CD4-positive, CD25-positive, alpha-beta regulatory T cell (primary cell): ENCODE measurements at places on chromosomes 6 and 20. TPM values are rescaled to one million over a fixed set of nuclear protein-coding genes. Genes with fewer than 3 reads are reported as not detected.

Gene THBS2
- polyA plus RNA-seq, result 0.02 TPM

Gene OOEP
- 0.51 TPM for polyA plus RNA-seq

Gene L3MBTL1
- 1.0 TPM for polyA plus RNA-seq

Gene LAMA5
- not detected for polyA plus RNA-seq

Gene ECT2L
- polyA plus RNA-seq, result 0.03 TPM

Gene SLC22A7
- not detected for polyA plus RNA-seq

Gene TCF15
- not detected for polyA plus RNA-seq

Gene SRSF12
- polyA plus RNA-seq, result 0.06 TPM

Gene TNFRSF6B
- polyA plus RNA-seq, result not detected

Gene ASIP
- not detected for polyA plus RNA-seq

Gene RBBP8NL
- polyA plus RNA-seq, result not detected

Gene SLC35D3
- not detected for polyA plus RNA-seq

Gene ARMH2
- 0.29 TPM for polyA plus RNA-seq

Gene ZNFX1
- 46.4 TPM for polyA plus RNA-seq

Gene RIPOR3
- 1.4 TPM for polyA plus RNA-seq

Gene POM121L2
- not detected for polyA plus RNA-seq

Gene SCRT2
- polyA plus RNA-seq, result not detected

Gene FITM2
- 2.4 TPM for polyA plus RNA-seq

Gene ZC3H12D
- polyA plus RNA-seq, result 9.2 TPM

Gene TRIM15
- not detected for polyA plus RNA-seq

Gene SNAI1
- polyA plus RNA-seq, result not detected

Gene LY6G6C
- not detected for polyA plus RNA-seq

Gene SLC32A1
- polyA plus RNA-seq, result not detected

Gene SNHG17
- 99.2 TPM for polyA plus RNA-seq

Gene NELFE
- polyA plus RNA-seq, result 52.9 TPM

Gene MEI4
- not detected for polyA plus RNA-seq

Gene FRK
- polyA plus RNA-seq, result not detected

Gene RNF5
- polyA plus RNA-seq, result 127 TPM

Gene PCSK2
- polyA plus RNA-seq, result not detected

Gene SLC22A1
- polyA plus RNA-seq, result not detected

Gene OXT
- polyA plus RNA-seq, result 0.83 TPM

Gene PRICKLE4
- polyA plus RNA-seq, result not detected

Gene HLA-DQA2
- not detected for polyA plus RNA-seq

Gene KCNB1
- polyA plus RNA-seq, result not detected

Gene HDGFL1
- not detected for polyA plus RNA-seq

Gene SCAND1
- polyA plus RNA-seq, result 216 TPM

Gene ZSWIM3
- polyA plus RNA-seq, result 2.2 TPM

Gene OPRM1
- polyA plus RNA-seq, result not detected

Gene ATP9A
- not detected for polyA plus RNA-seq

Gene CRYBG1
- polyA plus RNA-seq, result 16.4 TPM

Gene SYCP2
- polyA plus RNA-seq, result 1.2 TPM

Gene FNDC1
- polyA plus RNA-seq, result not detected

Gene GNRH2
- polyA plus RNA-seq, result not detected
